ENCODE measurements at places on chromosomes 5 and 9.

DNA sequence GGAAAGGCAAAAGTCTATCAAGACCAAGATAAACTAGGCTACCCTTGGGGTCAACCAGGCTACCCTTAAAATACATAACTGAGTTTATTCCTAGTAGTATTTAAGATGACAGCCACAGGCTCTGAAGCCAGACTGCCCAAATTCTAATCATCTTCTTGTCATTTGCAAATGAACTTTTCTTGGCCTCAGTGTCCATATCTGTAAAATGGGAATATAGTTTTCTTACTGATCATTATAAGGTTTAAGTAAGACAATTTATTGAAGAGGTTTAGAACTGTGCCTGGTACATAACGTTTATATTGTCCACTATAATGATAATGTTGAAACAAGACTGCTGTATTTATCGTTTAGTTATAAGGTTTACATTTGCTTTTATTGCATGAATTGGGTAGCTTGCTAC is 112.5 kb downstream of the SLC12A2 start:
- DNase-seq = no peak

DNA sequence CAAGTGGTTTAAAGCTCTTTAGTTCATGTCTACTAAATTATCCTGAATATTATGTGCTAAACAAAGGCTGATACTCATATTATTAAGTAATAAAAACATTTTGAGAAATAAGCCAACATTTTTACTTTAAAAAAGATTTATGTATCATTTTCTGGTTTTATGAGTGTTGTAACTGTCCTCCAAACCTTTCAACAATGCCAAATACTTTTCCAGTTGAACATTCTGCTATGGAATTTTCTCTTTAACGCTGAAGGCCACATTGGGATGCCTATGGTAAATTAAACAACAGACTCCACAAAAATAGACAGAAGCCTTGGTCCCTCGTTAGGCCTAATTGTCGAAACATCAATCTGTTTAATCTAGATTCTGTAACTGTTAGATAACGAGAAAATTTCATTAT is 131.3 kb downstream of the GLIS3 start:
- no peak for DNase-seq

- DNase-seq = no peak
Measured at GRCh38 chr5:109496112-109496511, 86.3 kb upstream of the PJA2 start.

- DNase-seq = no peak
Measured at GRCh38 chr5:6747103-6747502, 33.9 kb downstream of the TENT4A start.

GRCh38 chr9:86481466-86481865 is 127.3 kb upstream of the TUT7 start:
- DNase-seq = no peak

GRCh38 chr5:113232221-113232620 is 202.6 kb downstream of the TSSK1B start:
- DNase-seq = no peak

- DNase-seq = no peak
Measured at GRCh38 chr5:82387001-82387818, 109.1 kb upstream of the RPS23 start.

GRCh38 chr9:26129217-26129616 is 451.0 kb upstream of the TUSC1 start:
- DNase-seq = no peak

GRCh38 chr9:73753171-73753570 is 601.5 kb downstream of the ANXA1 start:
- no peak for DNase-seq

DNA sequence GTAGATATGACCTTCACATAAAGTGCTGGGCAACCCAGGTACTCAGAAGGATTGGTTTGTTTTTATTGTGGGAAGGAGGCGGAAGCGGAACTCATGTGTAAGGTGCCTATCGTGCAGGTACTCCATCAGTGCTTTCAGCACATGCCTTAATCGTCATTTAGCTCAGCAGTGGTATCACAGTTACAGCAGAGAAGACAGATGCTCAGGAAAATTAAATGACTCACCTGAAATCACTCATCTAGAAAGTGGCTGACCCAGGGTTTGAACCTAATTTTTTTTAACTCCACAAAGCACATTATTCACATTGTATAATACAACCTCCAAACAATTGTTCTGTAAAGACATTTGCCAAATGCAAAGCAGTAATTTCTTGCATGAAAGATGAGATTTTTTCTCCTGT is 2.2 kb downstream of the C5orf46 start:
- DNase-seq = no peak

DNA sequence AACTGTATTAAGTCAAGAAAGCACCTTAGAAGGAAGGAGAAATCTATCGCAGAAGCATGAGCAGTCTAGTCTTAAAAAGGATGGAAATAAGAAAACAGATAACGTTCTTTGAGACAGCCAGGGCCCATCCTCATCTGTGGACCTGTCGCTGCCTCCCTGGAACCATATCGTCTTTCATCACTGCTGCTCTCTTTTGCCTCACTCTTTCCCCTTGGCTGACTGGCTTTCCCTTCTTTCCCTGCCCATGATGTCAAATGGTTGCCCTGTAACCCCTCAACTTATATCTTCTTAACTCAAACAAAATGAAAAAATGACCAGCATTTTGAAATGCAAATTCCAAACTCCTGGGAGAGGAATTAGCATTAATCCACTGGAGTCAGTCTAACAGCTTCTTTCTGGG is 299.8 kb downstream of the GABRB2 start:
- DNase-seq = no peak

GRCh38 chr5:88488130-88488529 is 219.5 kb upstream of the TMEM161B start:
- DNase-seq = no peak

DNA sequence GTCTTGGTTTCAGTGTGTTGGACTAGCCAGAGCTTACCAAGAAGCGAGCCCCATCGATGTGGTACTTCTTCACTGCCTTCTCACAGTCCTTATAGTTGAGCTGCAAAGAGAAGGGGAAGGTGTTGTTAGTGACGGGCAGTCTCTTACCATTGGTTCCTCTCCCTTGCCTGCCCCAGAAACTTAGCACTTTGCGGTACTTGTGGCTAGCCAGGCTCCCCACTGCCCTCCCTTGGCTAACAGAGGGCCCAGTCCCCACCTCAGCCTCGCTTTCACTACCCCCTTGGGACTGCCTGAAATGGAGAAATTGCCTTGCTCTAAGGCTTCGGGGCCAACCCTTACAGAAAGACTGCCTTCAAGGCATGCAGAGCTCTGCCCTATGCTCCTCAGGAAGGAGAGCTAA is 4.3 kb downstream of the LCP2 start:
- DNase-seq = no peak

DNA sequence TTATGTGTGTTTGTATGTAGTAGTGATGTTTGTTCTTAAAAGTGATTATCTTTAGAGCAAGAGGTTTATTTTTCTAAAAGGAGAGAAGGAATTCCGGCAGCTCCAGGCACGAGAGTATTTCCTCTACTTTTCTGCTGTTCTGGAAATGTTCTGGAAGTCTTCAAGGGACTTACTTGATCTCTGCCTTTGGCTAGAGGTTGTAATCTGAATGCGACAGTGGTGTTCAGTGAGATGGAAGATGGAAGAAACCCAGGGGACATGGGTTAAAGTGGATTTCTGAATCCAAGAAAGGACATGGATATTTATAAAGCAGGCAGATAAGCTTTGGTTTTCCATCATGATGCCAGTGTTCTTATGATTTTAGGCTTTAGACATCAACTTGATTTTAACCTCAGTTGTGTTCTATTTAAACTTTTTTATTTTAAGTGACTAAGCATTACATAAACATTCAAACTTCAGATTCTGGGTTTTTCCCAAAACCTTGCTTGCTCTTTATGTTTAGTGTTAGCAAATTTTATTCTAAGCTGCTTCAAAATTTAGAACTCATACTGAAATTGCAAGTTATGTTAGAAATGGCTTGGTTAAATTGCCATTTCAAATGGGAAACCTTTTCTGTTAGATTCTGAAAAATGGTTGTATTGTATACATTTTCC is 3.6 kb downstream of the GPR21 start:
- DNase-seq = no peak

GRCh38 chr5:113242481-113243348 is 192.1 kb downstream of the TSSK1B start:
- no peak for DNase-seq

GRCh38 chr9:104772714-104773510 is 9.0 kb downstream of the NIPSNAP3B start:
- no peak for DNase-seq

DNA sequence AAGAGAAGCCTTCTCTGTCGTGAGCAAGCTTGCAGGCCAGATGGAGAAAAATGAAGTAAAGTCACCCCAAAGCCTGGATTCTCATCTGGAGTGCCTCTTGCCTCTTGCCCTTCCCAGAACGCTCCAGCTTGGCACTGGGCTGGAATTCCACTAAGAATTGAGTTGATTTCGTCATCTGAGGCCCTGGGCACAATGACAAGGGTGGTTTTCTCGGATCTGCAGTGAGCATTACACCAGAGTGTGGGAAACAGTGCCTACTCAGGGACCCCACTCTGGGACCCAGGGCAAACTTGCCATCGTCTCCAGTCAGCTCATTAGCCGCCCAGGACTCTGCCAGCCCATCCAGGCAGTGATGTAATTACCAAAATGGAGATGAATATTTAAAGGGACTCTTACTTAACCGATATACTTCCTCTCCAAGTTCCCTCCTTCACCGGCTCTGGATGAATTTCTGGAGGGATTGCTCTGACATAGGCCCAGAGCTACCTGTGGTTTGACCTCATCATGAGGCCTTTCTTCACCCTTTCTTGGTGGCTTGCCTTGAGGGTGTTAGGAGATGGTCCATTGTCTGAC is 44.7 kb upstream of the LCP2 start:
- no peak for DNase-seq

GRCh38 chr9:69671879-69672595 is at the start of gene APBA1:
Gene APBA1 (minus strand): TSS chr9:69672371.
- DNase-seq = peak; percentile 73

GRCh38 chr9:101197026-101197425 is 168.5 kb downstream of the PLPPR1 start:
- no peak for DNase-seq

- no peak for DNase-seq
Measured at GRCh38 chr9:90961375-90961774, 159.8 kb downstream of the SYK start.

DNA sequence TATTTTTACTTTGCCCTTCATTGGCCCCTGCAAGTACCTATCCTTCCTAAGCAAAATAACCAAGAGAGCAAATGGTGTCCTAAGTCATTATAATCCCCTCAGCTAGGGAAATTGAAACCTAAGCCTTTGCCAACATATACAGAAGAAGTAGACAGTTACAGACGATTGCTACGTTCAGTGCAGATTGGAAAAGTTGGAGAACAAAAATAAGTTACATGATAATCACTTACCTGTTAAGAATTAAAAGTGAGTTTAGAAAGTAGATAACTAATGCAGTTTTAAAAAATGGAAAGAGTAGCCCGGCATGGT is 244.8 kb downstream of the MPDZ start:
- no peak for DNase-seq

- DNase-seq = no peak
Measured at GRCh38 chr5:140141241-140141640, 15.5 kb downstream of the IGIP start.

- DNase-seq = no peak
Measured at GRCh38 chr9:90393365-90394152, 249.1 kb downstream of the DIRAS2 start.

DNA sequence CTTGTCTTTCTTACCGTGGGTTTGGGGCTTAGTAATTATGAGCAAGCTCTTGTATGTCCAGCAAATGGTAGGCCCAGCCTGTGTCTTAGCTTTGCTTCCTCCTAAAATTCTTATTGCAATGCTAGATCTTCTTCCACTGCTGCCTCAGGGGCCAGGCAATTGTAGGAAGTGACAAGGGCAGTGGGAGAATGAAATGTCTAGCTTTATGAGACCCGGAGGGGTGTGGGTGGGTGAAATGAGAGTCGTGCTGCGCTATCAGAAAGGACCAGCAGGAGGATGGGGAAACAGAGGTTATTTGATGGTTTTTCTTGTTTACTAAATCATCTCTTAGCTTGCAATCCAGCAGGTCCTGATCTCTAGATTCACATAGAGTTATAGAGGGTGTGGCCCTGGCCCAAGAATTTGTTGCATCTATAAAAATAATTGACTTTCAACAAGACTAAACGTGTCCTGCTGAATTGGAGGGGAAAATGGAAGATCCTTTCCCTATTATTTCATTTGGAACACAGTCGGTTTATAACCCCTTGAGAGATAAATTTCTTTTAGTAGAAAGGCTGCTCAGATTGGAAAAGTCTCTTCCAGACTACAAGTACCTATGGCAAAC is 43.7 kb downstream of the ZNF366 start:
- DNase-seq = no peak

- DNase-seq = no peak
Measured at GRCh38 chr5:151345187-151345807, 2.1 kb downstream of the SLC36A2 start.

- DNase-seq = no peak
Measured at GRCh38 chr9:109846776-109847175, 66.8 kb downstream of the PALM2AKAP2 start.

GRCh38 chr5:41176952-41177351 is 36.4 kb downstream of the C6 start:
- no peak for DNase-seq

DNA sequence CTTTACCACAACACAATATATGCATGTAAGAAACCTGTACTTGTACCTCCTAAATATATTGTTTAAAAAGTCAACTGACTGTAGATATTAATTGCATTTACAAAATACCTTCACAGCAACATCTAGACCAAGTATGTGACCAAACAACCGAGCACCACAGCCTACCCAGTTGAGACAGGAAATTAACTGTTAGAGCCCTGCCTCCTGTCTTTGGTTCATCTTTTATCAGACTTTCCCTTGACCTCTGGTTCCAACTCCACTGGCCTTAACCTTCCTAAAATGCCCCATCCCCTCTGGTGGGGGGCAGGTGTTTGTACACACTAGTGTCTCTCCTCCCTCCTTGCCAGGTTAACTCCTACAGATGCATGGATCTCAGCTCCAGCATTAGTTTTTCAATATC is 155.0 kb upstream of the PANK3 start:
- DNase-seq = no peak

DNA sequence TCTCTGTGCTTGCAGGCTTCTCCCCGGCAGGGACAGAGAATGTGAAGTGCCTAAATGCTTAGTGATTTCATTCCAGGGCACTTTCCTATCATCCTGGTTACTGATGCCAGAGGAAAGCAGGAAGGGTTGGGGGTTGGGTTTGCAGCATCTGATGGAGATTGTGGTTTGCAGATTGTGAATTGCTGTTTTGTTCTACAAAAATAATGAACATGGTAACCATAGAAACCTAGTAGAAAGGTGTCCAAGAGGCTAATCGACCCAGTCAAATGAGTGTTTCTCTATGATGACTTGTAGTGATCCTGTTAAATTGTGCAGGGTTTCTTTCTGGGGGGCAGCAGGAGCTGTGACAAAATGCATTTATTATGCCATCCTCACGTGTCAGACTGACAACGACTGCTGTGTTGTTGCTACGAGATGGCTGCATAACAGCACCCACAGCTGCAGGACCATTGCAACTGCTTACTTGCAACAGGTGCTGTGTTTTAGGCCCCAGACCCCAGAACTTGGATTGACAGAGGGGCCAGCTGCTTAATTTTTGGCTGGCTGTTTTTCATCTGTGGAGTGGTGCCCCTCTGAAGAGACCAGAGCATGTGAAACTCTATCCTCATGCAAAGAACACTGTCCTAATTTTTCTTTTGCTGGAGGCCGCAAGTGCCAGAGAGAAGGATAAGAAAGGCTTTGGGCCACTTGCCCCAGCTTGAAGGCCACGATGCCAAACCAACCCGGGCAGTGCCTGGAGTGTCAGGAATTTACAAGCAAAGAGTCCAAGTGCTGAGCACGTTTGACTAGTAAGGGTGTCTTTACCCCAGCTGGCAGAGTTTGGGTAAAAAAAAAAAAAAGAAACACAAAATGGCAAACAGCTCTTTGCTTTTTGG is 397.8 kb downstream of the GADD45G start:
- no peak for DNase-seq

- no peak for DNase-seq
Measured at GRCh38 chr9:28056466-28056865, 483.2 kb upstream of the C9orf72 start.
